ENCODE measurements at places on chromosomes 6 and 20.
A peak's percentile ranks its signal among the peaks of the same experiment; 100 is the strongest.

GRCh38 chr6:51533962-51534361, 553.5 kb downstream of the PKHD1 start:
- no peak for DNase-seq

DNA sequence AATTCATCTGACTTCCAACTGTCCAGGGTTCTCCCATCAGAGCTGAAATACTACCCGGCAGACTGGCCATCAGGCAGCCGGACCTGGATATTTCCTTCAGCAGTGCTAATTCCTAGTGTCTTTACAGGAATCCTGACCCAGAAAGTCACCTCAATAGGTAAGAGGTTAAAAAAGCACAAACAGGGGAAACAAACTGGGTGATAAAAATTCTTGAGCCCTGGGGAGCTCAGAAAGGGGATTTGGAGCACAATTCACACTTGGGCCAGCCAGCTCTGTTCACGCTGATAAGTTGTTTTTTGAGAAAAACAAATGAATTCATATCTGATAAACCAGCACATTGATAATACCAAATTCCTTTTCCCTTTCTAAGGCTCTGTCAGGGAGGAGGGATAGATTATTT, 104.0 kb downstream of the EDN1 start:
- no peak for DNase-seq

- peak; percentile 83 for DNase-seq
Measured at GRCh38 chr6:119453242-119454200, 104.0 kb upstream of the MAN1A1 start.

DNA sequence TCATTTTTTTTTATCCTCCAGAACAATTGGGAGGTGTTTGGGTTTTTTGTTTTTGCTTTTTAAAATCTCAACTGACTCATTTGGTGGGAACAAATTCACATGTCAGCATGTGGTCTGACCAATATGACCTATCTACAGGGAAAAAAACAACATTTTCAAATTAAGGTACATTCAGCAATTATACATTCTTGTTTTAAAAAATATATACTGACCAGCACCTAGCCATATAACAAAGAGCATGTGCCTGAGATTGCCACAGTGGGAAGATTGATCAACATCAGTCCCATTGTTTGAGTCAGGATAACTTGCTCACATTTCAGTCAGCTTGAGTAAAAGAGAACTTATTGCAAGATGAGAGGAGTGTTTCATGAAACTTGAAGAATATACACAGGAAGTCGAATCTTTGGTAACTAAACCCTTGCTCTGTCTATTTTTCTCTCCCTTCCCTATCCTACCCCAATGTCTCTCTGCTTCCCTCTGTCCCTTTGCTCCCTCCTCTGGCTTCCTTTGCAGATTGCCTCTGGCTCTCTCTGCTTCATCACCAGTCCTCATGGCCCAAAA, 163.2 kb upstream of the TAB2 start:
- DNase-seq: no peak

DNA sequence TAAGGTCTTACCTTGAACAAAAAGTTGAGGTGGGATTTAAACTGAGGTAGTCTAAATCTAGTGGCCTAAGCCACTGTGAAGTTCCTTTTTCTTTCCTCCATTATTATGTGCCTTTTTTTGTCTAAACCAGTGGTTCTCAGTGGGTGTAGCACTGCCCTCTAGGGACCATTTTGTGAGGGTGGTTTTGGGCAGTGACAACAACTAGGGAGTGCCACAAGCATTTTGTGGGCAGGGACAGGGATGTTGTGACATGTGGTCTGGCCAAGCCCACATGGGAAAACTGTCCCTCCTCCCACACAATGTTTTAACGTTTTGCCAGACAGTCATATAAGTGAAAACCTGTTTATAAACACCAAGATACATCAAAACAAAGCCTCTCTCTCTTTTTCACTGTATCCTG, 899.4 kb upstream of the FLRT3 start:
- DNase-seq: no peak

DNA sequence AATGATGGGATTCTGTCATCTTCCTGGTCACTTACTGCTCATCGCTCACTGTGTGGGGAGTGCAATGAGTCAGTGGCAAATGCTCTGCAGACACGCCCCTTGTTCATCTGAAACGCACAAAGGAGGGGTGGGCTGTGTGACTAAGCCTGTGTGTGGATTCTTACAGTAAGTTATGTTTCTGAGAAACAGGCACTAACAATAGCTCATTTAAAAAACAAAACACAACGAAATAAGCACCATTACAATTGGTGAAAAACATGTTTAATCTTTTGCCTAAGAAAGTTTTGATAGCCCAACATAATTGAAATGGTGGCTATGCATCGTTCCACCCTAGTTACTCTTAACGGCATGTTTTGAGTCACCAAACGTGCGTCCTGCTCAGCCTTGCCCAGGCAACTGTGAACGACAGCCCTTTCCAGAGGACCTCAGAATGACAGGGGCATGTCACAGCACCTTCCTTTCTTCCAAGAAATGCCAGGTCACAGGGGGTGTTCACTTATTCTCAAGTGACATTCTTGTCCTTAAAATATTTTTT, 118.4 kb upstream of the SGK1 start:
- DNase-seq: no peak

DNA sequence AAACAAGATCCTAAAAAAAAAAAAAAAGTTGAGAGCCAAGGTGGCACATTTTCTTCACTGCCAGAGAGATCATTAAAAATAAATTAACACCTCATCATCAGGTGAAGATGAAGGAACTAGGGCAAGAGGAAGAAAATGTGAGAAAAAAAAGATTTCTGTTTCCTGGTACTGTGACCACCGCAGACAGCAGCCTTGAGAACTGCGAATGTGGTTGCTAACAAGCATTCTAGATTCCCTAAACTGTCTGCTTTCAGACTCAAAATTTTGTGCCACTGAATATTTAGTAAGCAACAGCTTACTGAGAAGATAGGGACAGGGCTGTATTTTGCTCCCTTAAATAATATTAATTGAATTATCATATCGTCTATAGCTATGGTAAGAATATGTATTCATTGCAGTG, 24.1 kb upstream of the MBOAT1 start:
- DNase-seq: no peak

DNA sequence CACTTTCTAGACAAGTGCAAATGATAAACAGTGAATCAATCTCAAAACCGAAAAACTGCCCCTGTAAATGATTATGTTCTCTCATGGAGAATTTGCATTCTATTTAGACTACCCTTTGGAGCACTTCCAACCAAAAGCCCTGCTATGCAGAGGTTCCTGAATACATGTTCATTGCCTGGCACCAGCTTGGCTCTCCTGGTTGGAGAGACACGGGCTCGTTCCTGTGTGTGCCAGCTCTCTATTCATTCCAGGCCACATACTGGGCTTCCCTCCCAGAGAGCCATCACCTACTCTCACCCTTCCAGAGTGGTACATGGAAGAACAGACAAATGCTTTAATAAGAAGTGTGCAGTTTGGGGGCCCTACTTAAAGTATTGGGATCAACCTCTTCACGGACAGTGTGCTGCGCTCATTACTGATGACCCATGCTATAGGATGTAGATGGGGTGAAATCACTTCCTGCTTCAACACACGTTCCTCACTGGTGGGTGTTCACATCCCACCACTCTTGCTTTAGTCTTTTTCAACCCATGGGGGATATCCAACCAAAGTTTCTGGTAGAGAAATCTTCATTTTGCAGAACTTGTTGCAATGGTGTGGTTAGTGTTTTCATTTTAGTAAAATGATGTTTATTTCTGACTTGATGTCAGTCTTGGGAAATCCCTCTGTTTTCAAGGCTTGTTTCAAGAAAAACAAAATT, 38.5 kb upstream of the NAA20 start:
- DNase-seq: no peak

GRCh38 chr6:35049900-35050756, 91.0 kb downstream of the TCP11 start:
- peak; percentile 83 for DNase-seq

DNA sequence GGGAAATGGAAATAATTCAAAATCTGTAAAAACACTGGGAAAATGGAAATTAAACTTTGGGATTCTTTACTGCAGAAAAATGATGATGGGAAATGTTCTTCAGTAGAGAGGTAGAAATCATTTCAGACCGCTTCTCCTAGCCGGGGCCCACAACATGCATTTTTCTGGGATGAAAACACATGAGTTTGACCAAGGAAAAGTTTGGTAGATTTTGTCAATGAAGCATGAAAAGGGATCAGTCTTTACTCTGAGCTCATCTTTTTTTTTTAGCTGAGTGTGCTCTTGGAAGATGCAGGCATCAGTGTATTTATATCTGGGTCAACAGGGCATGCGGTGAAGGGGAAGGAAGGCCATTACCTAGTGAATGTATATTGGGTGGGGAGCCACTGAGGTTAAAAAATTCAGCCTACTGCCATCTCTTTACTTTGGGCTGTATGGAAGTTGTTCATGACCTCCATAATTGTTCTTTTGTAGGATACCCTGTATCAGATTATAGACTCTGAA, 36.8 kb downstream of the PLCB1 start:
- DNase-seq: no peak

GRCh38 chr20:47551841-47552240, 50.2 kb downstream of the NCOA3 start:
- peak; percentile 86 for DNase-seq

DNA sequence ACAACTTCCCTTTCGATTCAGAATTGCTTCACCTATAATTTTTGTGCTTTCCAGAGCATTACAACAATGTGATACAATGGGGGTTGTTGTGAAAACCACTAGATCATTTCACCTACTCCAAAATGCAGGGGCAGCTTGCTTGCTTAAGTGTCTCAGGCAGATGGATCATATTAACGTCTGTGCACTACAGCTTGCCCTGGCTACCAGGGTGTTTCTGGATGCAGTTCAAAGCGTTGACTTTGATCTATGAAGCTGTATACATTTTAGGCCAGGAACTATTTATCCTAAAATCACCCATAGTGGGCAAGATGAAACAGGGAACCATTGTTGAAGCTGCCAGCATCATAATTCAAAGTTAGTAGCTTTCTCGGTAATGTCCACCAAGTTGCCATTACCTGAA, 339.5 kb upstream of the HSF2 start:
- DNase-seq: no peak

GRCh38 chr6:109263873-109264700, 118.2 kb downstream of the CD164 start:
- no peak for DNase-seq

DNA sequence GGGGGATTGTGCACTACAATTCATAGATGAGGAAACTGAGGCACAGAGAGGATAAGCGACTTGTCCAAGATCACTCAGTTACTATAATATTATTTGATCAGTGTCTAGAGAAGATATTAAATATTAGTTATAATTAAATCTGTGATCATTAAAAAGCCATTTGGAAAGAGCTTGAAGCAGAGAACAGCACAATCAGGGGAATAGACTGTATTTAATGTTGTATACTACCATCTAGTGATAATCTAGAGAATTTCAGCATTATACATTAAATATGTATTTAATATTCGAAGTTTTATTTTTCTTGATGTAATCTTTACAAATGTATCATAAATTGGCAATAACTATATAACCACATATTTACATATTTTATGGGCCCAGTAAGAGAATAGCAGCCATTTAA, 20.1 kb upstream of the MTCL3 start:
- peak; percentile 45 for DNase-seq

Data from brain (organoid and tissue), 16 donors.